ENCODE measurements at places on chromosomes 5 and 9.

- no peak for DNase-seq
Observed at GRCh38 chr9:96442491-96442890, 7.5 kb upstream of the HABP4 start.

GRCh38 chr9:134215699-134216448 is 51.5 kb upstream of the RNU6ATAC start:
- no peak for DNase-seq

- no peak for DNase-seq
Observed at GRCh38 chr9:133945314-133945975, 46.7 kb downstream of the VAV2 start.

DNA sequence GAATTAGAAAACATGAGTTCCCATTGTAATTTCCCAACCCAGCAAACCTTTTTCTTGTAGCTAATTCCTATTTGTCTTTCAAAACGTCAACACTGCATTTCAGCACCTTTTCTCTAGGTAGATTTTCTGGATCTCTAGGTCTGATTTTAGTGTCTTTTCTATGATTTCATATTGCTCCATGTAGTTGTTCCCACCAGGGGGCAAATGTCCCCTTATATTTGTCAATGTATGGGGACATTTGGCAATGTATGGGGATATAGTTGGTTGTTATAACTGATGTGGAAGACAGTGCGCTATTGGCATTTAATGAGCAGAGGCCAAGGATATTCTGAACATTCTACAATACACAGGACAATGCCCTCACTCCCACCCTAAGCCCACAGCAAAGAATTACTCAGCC is 273.9 kb upstream of the ADRA1B start:
- no peak for DNase-seq

- DNase-seq = no peak
Observed at GRCh38 chr9:115022760-115023434, 92.5 kb upstream of the TNFSF8 start.

DNA sequence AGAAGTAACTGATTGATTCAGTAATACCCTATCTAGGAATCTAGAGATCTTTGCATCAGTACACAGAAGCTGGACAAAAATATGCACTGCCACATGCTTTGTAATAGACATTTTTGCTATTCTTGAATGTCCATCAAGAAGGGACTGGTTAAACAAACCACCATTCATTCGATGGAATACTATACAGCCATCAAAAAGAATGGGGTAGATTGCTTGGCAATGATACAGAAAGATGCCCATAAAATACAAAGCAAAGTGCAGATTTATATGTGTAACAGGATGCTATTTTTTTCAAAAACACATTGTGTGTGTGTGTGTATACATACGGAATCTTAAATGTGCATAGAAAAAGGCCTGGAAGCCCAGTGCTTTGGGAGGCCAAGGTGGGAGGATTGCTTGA is 7.6 kb downstream of the TNIP1 start:
- DNase-seq = no peak

DNA sequence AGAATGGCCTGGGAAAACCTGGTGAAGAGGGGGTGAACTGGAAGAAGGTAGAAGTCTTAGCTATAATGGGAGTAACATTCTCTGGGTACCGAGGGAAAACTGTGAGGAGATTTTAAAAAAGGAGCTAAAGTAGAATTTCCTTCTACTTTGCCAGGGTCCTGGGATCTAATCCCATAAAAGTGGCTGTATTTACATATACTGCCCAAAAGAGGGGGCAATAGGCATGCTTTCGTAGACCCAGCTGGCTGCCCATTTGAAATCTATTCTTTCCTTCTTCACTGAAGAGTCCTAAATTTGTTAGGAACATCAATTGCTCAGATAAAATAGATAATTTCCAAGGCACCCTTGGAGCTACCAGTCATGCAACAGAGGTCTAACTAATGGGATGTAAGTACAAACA is 159.2 kb downstream of the CDC42SE2 start:
- no peak for DNase-seq

GRCh38 chr5:81395262-81395661 is 1.3 kb upstream of the ACOT12 start:
- DNase-seq = no peak

DNA sequence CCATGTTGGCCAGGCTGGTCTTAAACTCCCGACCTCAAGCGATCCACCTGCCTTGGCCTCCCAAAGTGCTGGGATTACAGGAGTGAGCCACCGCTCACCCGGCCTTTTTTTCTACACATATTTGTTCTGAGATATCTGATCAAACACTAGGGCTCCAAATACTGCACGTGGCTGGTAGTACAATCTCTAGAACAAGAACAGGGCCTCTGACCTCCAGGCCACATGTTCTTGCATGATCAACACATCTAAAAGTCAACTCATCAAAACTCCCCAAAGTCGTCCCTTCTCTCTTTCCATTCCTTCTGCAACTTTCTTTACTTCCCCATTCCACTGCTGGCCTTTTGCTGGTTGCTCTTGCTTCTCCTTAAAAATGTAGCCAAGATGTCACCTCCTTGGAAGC is 113.3 kb upstream of the LHFPL2 start:
- no peak for DNase-seq

DNA sequence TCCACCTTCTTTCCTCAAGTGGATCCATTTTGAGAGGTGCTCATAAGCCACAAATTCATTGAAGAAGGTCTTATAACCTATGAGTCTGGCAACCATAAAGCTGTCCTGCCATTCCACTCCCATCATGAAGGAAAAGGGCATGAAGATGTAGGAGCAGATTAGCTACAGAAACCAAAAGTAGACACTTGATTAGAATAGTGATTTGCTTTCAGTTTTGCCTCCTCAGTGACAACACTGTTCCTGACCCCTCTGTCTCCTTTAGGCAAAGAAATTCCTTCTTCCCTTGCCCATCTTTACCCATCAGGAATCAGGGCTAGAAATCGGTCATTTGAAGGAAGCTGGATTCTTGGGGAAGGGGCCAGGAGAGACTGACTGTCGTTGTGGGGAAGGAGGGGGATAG is 55.2 kb downstream of the SLC28A3 start:
- no peak for DNase-seq

GRCh38 chr9:34322899-34323591 is 6.0 kb downstream of the KIF24 start:
- no peak for DNase-seq

DNA sequence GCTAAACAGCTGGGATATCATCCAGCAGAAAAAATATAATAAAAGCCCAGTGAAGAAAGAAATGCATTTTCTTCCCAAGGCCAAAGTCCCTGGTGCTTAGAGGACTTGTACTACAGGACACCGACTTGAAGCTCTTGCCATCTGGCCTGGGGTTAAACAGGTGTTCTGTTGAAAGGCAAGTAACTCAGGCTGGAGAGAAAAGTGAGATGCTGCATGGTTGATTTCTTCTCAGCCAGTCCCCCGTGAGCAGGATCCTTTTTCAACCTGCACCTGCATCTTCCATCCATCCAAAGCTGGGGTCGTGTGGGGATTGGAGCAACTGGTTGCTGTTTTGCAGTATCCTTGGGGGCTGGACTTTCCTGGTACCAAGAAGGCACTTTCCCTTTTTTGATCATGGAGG is 146.1 kb upstream of the RPS23 start:
- DNase-seq = no peak

- DNase-seq = peak; percentile 40
Observed at GRCh38 chr5:56011835-56012234, 17.1 kb upstream of the IL6ST start.

GRCh38 chr9:121862371-121863332 is 211.2 kb downstream of the DAB2IP start:
- DNase-seq = no peak

DNA sequence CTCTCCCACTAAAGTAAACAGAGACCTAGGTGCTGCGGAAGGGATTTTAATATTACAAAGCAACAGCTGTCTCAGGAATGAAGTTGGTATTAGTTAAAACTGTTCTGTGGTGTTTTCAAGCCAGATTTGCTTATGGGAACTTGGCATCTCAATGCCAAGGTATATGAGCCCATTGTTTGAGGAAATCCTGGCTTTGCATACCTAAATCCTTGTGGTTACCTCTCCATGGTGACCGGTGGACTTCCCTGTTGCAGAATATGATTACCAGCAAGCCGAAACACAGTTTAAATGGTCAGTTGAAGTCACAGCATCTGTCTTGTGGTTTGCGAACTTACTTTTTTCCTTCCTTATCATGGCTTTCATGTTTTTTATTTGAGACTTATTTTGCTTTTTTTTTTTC is 62.3 kb upstream of the TXNDC8 start:
- DNase-seq = no peak

DNA sequence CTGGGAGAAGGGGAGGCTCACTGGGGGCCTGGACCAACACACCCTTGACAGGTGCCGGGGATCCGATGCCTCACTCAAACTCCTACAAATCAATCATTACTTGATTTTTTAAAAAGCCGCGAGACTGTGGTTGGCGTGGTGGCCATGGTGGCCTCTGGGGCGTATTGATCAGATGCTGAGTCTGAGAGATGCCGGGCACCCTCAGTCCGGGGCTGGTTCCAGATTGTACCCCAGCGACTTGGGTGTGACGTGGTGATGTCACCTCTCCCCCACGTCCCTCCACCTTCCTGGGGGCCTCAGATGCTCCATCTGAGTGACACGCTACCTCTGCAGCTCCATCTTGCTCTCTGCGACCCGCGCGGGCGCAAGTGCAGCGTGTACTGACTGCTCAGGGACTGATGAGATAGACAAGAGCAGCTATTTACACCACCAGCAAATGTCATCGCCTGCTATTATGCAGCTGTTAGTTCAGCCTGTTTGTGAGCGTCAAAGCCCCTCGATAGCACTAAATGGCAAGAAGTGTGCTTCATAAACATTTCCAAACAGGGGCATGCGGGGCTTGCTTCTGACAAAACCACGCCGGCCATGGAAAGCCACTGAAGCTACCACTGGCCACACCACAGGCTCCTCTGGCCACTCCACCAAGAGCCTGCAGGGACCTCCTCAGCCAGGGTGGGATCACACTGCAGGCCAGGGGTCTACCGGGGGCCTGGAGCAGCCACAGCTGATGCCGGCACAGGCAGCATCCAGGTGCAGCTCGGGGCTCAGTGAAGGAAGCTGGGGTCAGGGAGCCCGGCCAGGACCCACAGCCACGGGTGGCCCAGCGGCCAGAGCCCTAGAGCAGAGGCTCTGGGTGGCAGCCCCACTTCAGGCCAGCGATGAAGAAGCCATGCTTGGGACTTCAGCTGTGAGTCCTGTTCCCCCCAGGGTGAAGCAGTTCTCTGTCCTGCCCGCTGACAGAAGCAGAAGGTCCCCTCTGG is 50.1 kb downstream of the SLC6A3 start:
- no peak for DNase-seq

- no peak for DNase-seq
Observed at GRCh38 chr9:129126749-129127618, 15.8 kb downstream of the PTPA start.

GRCh38 chr9:17739022-17739421 is 160.2 kb downstream of the SH3GL2 start:
- DNase-seq = no peak

GRCh38 chr9:95302479-95302878 is 15.0 kb downstream of the FANCC start:
- no peak for DNase-seq

- DNase-seq = no peak
Observed at GRCh38 chr5:80041527-80041926, 6.4 kb downstream of the THBS4 start.

DNA sequence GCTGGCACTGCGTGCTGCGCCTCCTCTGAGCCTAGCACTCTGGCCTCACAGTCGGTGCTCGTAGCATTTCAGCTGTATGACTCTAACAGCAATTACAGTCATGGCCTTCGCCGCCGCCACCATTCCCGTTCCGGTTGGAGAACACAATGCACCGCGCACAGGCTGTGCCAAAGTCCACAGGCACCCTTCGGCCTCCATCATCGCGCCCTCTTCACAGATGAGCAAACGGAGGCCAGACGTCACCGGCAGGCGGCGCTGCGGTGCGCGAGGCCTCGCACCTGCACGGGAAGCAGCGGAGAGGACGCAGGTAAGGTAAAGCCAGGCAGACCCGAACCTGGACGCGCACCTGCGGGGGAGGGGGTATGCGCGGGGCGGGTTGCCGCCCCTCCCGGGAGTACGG is 128.9 kb downstream of the BARX1 start:
- peak; percentile 55 for DNase-seq

DNA sequence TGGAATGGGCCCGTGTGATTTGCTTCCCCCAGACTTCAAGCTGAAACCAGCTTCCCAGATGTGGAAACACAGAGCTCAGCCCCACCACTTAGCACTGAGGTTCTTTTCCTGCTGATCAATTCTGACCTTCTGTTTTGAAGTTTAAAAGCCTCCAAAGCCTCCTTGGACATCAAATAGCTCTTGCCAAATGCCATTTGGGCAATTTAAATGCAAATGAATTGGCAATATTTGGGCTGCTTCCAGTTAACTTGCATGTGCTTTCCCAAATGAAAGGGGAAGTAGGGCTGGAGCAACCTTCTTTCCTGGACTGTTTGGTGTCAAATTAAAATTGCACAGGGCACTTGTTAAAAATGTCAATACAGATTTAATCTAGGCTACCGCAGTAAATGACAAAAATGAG is 710.5 kb downstream of the TLR4 start:
- no peak for DNase-seq

- peak; percentile 28 for DNase-seq
Observed at GRCh38 chr5:159458217-159458711, 128.0 kb upstream of the IL12B start.

DNA sequence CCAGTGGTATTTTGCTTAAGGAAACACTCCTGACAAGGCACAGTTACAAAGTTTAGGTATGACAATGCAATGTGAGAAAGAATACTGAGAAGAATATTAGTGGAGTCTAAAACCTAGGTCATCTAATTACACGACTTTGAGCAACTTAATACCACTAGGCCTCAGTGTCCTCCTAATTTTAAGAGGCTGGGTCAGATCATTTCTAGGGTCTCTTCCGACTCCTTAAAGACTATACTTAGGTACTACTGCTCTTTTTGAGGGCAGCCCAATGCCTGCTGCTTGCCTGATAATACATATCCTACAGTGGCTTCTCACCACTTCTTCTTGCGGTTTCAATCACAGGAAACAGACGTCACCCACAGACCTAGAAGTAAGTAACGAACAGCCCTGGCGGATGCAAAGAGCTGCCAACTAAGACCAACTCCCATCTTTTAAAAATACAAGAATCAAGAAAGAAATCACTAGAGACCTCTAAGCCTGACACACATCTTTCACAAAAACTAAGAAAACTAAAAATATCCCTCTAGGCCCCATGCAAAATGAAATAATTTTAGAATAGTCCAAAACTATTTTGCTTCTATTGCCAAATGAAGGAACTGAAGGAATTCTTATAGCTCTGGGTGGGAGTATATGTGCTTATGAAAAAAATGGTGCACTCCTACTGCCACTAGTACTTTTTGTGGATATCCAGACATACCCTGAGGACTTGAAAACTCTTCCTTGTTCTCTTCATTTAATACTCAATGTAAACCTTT is 13.1 kb downstream of the DIAPH1 start:
- DNase-seq = peak; percentile 50

- DNase-seq = no peak
Observed at GRCh38 chr9:89684912-89685636, 80.3 kb downstream of the GADD45G start.

- no peak for DNase-seq
Observed at GRCh38 chr5:29518176-29518575, 1675.3 kb upstream of the CDH6 start.

Measured in activated naive CD4-positive, alpha-beta T cell treated with anti-CD3 and anti-CD28 coated beads, Interleukin-2, amount 50 U/mL, for 16 hours (primary cell).